CD4-positive, alpha-beta T cell treated with Interleukin-12 subunit alpha and Interleukin-12 subunit beta, for 1 hour (primary cell): ENCODE measurements at places on chromosomes 11 and 22.

- no peak for DNase-seq
Measured at GRCh38 chr22:35337932-35338331, 38.2 kb downstream of the TOM1 start.

GRCh38 chr11:119108857-119109221 is 1.7 kb downstream of the C2CD2L start:
- DNase-seq = no peak

GRCh38 chr11:69563946-69564775 is 76.8 kb upstream of the CCND1 start:
- DNase-seq = no peak

DNA sequence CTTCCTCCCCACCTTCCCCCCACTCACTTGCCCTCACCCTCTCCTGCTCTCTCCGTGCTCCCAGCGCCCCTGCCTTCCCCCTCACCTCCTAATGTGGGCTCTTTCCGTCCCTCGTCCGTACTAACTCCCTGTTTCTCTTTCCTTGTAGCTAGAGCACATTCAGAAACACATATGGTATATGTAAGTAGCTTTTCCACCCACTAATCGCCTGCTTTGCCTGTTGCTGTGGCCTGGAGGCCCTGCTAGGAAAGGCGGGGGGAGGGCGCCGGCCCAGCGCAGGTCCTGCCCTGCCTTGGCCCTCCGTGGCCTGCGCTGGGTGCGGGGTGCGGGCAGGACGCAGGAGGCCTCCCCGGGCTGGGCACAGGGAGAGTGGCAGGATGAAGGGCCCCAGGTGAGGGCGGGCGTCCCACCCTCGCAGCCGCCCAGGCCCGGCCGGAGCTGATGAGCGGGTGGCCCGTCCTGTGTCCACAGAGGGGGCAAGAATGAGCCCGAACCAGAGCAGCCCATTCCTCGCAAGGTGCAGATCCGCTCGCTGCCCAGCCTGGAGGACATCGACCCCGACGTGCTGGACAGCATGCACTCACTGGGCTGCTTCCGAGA is 41.7 kb downstream of the MOB2 start:
- no peak for DNase-seq

DNA sequence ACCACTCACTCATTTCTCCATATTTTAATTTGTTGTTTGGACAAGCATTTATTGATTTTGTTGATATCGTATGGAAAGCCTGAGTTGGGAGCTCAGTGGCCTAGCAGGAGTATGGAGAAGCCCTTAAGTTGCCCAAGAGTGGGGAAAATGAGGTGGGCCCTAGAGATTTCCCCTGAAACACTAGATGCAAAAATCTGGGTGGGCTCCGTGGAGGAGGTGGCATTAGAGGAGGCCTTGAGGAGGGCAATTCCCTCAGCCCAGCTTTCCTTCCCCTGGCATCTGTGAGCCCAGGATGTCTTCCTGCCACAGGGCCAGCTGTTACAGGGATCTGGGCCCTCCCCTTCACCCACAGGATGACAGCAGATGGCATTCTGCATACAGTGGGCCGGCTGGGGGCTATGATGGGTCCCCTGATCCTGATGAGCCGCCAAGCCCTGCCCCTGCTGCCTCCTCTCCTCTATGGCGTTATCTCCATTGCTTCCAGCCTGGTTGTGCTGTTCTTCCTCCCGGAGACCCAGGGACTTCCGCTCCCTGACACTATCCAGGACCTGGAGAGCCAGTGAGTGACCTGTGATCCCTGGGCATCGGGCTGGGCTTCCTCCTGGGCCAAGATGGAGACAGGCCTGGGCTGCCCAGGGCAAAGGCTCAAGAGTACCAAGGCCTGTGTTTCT is 21.6 kb upstream of the SLC22A12 start:
- no peak for DNase-seq

- no peak for DNase-seq
Measured at GRCh38 chr11:96254854-96255253, 88.1 kb downstream of the MAML2 start.

DNA sequence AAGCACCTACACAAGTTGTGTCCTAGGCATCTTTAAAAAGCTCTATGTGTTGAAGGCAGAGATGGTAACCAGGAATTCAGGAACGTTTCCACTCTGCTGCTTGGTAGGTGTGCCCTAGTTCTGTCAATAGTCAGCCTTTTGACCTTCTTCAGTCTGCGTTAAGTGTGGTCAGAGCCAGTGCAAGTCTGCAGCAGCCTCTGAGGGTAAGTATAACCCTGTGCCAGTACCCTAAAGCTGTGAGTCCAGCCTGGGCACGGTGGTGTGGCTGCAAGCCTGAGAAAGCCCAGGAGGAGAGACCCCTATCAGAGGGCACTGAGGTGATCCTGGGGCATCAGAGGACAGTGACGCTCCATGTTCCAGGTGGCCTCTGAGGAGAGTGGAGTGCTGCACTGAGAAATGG is 76.8 kb upstream of the ADORA2A start:
- no peak for DNase-seq

DNA sequence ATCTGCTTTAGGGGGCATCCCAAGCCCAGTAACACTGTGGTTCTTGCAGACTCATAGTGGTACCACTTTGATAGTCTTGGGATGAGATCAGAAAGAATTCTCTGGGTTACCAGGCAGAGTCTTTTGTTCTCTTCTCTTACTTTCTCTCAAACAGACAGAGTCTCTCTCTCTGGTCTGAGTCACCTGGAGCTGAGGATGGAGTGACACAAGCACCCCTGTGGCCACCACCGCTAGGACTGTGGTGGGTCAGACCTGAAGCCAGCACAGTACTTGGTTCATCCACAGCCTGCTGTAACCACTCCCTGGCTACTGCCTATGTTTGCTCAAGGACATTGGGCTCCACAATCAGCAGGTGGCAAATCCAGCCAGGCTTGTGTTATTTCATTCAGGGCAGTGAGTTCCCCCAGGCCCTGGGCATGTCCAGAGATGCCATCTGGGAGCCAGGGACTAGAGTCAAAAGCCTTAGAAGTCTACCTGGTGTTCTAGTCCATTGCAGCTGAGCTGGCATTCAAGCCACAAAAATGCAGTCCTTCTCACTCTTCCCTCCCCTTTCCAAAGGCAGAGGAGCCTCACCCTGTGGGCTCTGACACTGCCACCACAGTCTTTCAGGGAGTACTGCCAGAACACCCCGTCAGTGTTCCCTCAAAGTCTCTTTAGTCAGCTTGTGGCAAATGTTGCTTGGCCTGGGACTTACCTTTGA is 29.9 kb downstream of the ENDOD1 start:
- no peak for DNase-seq

DNA sequence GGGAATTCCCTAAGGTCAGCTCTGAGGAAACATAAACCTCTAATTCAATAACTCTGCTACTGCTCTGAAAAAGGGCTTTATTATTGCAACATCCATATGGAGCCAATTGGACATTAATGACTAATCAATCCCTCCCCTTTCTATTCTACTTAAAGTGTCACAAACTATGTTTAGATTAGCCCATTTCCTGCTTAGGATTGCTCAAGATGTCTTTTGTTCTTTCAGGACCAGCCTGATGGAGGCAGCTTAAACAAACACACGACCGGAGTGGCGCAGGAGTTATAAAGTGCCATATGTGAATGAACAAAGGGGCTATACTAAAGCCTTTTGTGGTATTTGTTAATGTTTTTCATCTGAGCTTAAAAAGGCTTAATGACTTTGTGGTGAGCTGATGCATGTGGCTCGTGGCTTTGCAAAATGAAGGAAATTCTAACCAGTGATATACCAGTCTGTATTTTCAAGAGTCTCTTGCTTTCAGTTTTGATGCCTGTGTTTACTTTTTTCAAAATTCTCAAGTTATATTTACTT is 354.4 kb downstream of the SOX6 start:
- no peak for DNase-seq

GRCh38 chr11:12745787-12746186 is 71.6 kb downstream of the TEAD1 start:
- DNase-seq = no peak

DNA sequence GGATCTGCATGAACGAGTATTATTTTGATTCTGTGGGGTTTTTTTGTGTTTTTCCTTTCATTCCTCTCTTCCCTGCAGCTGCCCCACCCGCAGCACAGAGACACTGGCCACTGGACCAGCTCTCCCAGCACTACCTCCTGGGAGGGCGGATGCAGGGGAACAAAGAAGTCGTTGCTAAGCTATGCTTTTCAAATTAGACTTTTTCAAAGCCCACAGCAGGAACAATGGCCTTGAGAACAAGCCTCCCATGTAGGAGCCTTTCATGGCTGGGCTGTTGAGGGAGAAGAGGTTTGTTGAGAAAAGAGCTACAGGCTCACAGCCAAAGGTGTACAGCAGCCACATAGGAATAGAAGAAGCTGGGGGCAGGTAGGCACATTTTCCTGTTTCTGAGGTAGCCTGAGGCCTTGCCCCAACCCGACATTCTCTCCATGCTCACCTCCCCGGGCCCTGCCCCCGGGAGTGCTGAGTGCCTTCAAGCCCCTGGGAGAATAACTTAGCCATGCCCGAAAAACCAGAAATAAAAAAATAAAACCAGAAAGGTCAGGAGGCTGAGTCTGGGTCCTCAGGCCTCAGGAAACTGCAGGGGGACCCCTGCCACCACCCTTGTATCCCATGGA is 20.5 kb upstream of the SYT12 start:
- DNase-seq = no peak

DNA sequence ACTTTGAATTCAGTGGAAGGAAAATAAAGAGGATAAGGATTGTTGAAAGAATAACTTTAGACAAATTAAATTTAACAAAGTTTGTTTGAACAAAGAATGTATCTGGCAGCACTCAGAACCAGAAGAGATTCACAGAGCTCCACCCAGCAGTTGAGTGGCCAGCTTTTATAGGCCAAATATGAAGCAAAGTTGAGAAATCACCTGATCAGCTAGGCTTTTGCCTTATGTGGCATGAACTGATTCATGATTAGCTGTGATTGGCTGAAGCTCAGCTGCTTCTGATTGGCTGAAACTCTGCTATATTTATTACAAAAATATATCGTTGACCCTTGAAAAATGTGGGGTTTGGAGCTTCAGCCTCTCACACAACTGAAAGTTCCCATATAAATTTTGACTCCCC is 62.6 kb downstream of the PIWIL4 start:
- DNase-seq = no peak

- no peak for DNase-seq
Measured at GRCh38 chr11:130858215-130858614, 58.1 kb downstream of the SNX19 start.

DNA sequence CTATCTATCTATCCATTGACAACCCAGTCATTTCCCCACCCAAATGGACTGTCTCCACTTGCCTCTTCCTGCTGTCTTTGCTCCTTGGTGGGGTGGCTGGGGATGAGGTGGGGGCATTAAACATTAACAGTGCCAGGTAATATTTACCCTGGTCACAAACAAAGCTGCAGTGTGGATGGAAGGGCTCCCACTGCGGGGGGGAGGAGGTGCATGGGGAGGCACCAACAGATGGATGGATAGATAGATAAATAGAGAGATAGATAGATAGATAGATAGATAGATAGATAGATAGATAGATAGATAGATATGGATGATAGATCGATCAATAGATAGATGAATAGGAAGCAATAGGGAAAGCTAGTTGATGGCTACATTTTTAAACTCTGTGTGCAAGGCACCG is 2.3 kb upstream of the FXYD2 start:
- no peak for DNase-seq

GRCh38 chr11:107821199-107821927 is 37.2 kb downstream of the SLC35F2 start:
- DNase-seq = no peak

- no peak for DNase-seq
Measured at GRCh38 chr22:24006207-24006913, 1.1 kb upstream of the GSTT4 start.

DNA sequence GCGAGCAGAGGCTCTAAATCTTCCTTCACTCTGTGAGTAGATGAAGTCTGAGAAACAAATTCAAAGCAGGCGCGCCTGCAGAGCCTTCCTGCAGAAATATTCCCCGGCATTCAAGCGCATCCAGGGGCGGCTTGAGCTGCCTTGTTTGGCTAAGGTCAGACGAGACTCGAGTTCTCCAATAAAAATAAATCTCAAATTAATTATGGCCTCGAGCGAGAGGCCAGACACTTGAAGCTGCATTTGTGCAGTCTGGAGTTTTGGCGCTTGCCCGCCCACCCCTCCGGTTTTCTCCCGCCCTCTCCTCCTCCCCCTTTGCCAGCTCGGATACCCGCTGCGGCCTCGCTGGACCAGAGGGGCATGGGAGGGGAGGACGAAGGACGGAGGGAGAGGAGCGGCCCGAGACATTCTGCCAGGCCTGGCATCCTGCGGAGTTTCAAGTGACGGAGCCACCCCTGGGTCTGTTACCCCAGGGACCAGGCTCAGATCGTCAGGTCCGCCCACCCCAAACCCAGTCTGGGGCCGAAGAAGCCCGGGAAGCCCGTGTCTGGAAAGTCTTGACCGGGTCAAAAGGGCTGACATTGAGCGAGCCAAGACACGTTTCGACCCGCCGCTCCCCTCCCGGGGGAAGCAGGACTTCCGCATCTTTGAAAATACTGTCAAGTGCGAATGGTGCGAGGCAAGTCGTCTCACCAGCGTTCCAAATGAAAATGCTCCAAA is 3.8 kb upstream of the FLI1 start:
- no peak for DNase-seq

DNA sequence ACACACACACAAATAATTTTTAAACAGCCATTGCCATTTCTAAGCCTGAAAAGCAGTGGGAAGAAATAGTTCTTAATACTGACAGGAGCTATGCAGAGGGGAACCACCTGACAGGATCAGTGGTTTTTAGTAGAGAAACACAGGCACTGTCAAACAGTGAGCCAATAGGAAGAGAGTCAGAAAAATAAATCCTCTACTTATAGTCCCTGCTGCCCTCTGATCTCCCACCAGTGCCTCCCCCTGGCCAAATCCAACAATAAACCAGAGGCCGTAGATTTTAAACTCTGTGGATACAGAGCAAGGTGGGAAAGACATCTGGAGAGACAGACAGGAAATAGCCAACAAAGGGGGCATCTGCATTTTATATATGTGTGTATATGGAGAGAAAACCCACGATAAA is 7.9 kb upstream of the OR56B4 start:
- no peak for DNase-seq

GRCh38 chr11:82854242-82854641 is 46.0 kb downstream of the PRCP start:
- no peak for DNase-seq

DNA sequence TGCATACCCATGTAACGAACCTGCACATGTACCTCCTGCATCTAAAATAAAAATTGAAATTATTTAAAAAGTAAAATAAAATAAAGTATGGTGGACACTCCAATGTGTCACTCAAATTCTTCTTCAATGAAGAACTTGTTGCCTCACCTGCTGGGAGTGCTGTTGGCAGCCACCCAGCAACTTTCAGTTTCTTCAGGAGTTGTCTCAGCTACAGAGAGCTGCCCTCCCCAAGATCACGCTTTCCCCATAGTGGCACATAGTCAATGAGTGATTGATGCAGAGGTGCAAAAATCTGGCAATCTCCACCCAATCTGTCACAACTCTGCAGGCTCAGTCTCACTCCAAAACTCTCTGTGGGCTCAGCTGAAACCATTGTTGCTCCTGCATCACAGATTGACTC is 92.3 kb upstream of the C11orf87 start:
- DNase-seq = no peak
